ENCODE measurements at places on chromosomes 13 and 19.

DNA sequence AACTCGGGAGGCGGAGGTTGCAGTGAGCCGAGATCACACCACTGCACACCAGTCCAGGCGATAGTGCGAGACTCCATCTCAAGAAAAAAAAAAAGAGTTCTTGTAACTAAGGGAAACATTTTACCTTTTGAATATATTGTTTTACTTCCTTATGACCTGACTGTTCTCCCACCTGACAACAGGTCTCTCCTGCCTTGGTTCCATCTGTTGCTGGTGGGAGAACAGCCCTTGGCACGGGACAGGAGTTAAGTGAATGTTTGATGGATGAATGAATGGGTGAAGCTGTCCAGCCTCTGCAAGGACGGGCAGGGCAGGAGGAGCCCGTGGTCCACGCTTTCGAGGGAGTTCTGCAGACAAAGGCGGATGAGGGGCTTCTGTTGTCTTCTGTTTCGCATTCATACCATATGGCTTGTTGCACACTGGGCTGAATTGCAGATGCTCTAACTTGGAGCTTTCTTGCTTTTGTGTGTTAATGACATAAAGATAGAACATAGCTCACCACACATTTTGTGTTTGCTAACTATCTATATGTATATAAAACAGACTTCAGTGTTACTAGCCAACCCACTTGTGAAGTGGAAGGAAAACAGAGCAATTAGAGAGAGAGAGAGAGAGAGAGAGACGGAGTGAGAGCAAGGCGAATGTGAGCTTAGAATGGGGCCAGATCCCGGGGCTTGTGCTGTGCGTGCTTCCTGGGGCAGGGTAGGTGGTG is 16.2 kb upstream of the CCNE1 start:
- no peak for DNase-seq

DNA sequence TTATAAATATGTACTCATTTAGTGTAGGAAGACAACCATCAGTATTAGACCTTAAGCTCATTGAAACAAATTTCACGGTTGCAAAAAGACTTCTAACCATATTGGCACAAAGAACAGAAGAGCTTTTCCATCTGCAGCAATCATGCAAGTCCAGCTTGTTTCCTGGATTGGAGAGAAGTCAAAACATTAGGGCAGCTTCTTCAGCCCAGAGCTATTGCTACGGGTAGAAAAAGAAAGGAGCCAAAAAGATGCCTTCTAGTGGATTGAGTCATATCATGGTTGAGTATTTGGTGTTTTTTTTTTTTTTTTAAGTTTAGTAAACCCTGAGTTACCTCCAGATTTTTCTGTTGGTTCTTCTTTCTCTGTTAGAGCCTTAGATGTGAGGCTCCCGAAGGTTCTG is 99.8 kb downstream of the WDFY2 start:
- DNase-seq = no peak

- no peak for DNase-seq
Measured at GRCh38 chr13:25738342-25739196, 313.2 kb downstream of the SHISA2 start.

GRCh38 chr13:31611214-31611613 is 128.1 kb upstream of the RXFP2 start:
- DNase-seq = no peak

DNA sequence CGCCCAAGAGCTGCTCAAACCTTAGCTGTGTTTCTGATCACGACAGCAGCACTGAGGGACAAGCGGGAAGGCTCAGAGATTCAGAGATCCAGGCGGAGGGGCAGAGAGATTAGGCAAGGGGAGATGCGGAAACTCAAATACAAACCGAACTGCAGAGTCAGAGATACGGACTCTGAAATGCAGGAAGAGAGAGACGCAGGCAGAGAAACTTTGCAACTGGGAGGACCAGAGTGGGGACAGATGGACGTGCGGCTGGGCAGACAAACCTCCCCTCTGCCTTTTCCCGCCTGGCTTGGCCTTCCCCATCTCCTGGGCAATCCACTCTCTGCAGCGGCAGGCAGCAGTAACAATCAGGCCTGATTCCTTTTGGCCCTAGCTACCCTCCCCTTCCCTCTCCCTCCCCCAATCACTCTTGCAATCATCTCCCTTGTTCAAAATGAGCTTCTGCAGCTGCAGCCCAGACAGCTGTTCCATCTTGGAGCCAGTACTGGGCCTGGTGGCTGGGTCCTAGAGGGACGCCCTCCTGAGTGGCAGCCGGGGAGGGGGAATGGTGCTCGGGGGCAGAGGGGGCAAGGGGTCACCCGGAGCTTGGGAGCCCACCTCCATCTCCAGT is 29.7 kb downstream of the OLFM2 start:
- no peak for DNase-seq

- DNase-seq = no peak
Measured at GRCh38 chr13:106850973-106851650, 283.2 kb upstream of the ARGLU1 start.

GRCh38 chr13:93714171-93714570 is 487.6 kb downstream of the GPC6 start:
- no peak for DNase-seq

GRCh38 chr19:41566001-41566400 is 10.0 kb upstream of the CEACAM21 start:
- no peak for DNase-seq

GRCh38 chr13:21075379-21076249 is 14.2 kb upstream of the LATS2 start:
- DNase-seq = no peak

- DNase-seq = no peak
Measured at GRCh38 chr13:33927315-33927714, 109.4 kb downstream of the RFC3 start.

DNA sequence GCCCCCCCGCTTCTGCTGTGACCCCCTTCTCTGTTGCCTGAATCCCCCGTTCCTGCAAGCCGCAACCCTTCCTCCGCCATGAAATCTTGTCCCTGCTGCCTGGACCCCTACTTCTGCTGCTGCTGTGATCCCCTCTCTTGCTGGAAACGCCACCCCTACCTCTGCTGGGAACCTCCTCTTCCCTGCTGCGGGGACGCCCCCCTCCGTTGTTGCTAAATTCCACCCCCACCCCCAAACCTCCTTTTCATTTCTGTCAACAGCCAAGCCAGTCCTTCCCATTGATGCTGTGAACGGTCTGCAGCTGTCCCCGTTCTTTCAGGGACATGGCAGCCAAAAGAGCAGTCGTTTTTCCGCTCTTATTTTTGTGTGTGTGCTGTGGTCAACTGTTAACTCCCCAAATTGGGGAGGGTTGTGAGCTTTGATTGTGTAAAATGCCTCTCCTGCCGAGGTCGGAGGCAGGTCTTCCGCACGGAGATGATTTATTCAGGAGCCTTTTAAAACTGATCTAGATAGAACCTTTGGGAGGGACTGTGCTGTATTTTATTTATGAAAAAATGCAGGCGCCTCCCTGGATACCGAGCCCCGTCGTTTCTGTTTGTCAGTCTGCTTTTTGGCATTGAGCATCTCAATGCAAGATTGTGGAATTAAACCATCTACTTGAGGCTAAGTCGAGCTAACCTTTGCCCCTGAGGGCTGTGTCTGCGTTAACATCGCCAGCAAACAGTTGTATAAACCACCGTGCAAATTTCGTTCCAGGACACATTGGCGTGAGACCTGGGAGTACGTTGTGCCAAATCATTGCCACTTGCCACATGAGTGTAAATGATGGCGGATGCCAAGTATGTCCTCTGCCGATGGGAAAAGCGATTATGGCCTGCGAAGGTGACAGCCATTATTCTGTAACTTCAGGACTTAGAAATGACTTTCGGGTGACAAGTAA is 27.9 kb upstream of the NDUFS7 start:
- no peak for DNase-seq

DNA sequence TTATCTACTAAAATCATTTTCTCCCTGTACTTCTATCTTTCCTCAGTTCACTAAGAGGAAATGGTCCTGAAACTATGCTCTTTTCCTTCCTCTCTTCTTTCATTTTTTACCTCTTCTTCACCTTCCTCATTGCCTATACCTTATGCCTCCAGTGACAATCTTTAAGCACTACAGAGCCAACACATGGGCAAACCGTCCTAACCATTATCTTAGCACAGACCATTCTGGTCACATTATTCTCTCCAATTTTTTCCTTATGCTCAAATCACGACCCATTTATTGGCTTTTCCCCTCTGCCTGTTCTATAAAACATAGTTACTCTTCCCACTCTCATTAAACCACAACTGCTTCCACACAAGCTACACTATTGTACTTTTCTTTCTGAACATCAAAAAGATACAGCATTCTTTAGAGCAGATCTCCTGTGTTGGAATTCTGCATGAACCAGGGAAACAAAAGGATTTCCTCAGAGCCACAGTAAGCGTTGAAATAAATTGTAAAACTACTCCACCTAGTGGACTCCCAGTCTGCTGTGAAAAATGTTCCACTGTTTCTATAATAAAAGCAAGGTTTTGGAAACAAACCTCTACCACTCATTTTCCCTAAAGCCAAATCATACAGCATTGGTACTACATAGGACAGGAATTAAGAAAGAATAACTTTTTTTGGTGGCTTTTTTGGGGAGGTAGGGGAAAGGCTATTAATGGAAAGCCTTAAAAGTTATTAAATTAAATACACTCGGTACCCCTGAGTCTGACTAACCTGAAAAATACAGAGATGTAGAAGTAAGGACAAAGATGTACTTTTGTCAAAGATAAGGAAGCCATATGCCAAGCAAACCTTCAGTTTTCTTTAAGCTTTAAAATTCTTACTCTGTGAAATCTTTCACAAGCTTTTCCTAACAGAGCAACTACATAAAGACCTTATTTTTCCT is 19.5 kb downstream of the NUFIP1 start:
- peak; percentile 15 for DNase-seq

- DNase-seq = no peak
Measured at GRCh38 chr13:27440408-27440807, 10.0 kb downstream of the MTIF3 start.

GRCh38 chr13:101217086-101217485 is 199.2 kb downstream of the NALCN start:
- no peak for DNase-seq

DNA sequence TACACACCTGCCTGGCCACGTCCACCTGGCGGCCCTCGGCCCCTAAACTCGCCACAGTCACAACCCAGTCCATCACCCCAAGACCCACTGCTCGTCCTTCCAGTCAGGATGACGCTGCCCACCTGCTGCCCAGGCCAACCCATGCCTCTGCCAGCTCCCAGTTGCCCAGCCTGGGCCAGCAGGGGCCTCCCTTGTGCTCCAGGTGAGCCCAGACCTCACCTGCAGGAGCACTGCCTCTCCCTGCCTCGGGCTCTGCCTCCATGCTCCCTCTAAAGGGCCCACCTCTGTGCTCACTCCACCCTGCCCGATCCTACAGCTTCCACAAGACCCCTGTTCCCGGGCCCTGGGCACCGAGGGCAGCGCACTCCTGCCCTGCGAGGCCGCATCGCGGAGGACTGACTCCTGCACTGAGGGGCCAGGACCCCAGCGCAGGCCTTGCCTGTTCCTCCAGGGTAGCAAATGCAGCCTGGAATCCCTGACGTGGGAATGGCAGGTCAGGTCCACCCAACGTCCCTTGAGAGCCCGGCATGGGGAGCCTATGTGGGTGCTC is 8.0 kb upstream of the CACTIN start:
- DNase-seq = no peak

- no peak for DNase-seq
Measured at GRCh38 chr19:51380379-51380778, 7.4 kb downstream of the LIM2 start.

DNA sequence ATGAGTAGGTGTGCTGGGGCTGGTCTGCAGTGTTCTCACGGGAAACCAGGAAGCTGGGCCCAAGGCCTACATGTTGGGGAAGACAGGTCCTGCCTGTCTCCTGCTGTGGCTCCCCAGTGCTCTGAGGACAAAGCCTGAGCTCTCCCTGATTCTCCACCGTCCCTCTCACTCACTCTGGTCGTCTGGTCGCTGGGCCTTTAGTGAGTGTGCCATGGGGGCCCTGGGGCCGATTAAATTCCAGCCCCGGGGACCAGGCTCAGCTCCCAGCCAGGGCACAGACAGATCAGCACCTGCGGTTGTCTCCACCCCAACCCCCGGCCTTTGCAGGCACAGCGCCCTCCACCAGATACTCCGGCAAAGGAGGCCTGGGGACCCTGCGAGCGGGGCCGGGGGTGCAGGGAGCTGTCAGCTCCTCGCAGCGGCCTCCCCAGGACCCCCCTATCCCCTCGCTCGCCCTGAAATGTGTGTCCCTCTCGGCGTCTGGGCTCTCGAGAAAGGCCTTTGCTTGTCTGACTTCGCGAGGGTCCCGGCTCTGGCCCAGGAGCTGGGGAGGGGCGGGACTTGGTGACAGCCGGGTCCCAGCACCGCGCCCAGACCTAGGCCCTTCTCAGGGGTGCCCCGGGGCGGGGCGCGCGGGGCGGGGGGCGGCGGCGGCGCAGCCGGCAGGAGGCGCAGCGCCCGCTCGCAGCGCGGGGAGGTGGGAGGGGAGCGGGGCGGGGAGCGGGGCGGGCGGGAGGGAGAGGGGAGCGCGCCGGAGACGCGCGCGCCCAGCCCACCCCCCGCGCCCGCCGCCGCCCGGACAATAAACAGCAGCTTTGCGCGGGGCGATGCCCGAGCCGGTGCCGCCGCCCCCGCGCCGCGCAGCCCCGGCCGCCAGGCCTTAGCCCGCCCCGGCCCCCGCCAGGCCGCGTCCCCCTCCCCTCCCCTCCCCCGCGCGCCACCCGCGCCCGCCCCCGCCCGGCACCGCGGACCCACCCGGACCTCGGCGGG is at the start of gene PALM:
Gene PALM (plus strand): TSS at position 782 of the 990 bp plus-strand sequence. CDS start 212 bp downstream, outside the sequence.
- DNase-seq = no peak
